ENCODE measurements at places on chromosomes 11 and 22. TPM values are rescaled to one million over a fixed set of nuclear protein-coding genes. Genes with fewer than 3 reads are reported as not detected.

GRCh38 chr11:114209343-114209742 is 86.9 kb upstream of the NNMT start:
- DNase-seq = no peak

- DNase-seq = no peak
Measured at GRCh38 chr11:67302571-67303131, 679 bp upstream of the SSH3 start.

DNA sequence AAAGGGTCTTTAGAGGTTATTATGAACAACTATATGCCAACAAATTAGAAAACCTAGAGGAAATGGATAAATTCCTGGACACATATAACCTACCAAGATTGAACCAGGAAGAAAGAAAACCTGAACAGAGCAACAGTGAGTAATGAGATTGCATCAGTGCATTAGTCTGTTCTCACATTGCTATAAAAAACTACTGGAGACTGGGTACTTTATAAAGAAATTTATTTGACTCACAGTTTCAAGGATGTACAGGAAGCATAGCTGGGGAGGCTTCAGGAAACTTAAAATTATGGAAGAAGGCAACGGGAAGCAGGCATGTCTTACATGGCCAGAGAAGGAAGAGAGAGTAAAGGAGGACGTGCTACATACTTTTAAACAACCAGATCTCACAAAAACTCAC is 70.8 kb upstream of the GNAZ start:
- DNase-seq = no peak

- DNase-seq = no peak
Measured at GRCh38 chr11:132821014-132821413, 711.3 kb downstream of the OPCML start.

GRCh38 chr11:121347813-121348212 is 55.2 kb downstream of the SC5D start:
- no peak for DNase-seq

DNA sequence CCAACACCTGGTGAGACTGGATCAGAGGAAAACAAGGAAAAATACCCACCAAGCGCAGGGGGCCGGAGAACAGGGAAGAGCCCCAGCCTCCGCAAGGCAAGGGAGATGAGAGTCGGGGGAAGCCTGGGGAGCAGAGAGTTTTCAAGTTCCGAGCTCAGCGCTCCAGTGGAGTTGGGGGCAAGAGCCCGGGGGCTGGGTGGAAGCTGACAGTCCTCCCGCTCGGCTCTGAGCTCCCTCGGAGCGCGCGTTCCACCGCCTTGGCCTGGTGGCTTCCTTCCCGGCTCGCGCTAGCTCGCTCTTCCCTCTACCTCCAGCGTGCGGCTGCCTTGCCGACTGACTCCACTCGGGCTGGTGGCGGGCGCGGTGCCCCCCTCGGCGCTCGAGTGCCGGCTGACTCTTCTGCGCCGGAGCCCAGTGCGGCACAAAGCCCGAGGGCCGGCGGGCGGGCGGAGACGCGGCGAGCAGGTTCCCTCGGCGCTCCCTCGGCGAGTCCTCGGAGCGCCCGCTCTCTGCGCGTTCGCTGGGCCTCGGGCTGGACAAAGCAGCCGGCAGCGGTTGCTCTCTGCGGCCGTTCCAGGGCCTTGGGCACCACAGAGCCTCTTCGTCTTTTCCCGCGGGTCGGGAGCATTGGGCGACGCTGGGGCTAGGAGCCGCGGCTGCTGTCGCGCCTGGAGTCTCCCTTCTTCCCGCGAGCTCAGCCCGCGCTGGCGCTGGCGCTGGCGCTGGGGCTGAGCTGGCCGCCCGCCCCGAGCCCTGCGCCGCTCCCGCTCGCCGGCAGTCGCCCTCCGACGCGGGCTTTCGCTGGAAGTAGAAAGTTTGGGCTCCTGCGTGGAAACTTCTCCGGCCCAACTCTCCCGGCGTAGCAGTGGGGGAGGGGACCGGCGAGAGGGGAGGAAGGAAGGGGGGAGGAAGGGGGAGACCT is 1.0 kb downstream of the PAX6 start:
- no peak for DNase-seq

The CAPN5 gene
- polyA plus RNA-seq = 24.7 TPM

- DNase-seq = no peak
Measured at GRCh38 chr11:8066036-8066910, 14.7 kb upstream of the TUB start.

GRCh38 chr11:117821431-117821830 is 3.1 kb downstream of the FXYD2 start:
- no peak for DNase-seq

GRCh38 chr22:19579880-19580279 is 55.7 kb upstream of the CLDN5 start:
- DNase-seq = no peak

- no peak for DNase-seq
Measured at GRCh38 chr11:2674658-2675131, 25.1 kb downstream of the KCNQ1OT1 start.

- no peak for DNase-seq
Measured at GRCh38 chr11:110446061-110446460, 16.3 kb downstream of the FDX1 start.

- no peak for DNase-seq
Measured at GRCh38 chr11:134074766-134075165, 5.9 kb downstream of the JAM3 start.

Data from right renal pelvis (tissue), 4 donors.